Right ventricle myocardium superior (tissue), 1 donor: ENCODE measurements at places on chromosomes 3 and 15.
A peak's percentile ranks its signal among the peaks of the same experiment; 100 is the strongest.

GRCh38 chr3:77780278-77780996 is 740.5 kb downstream of the ROBO2 start:
- no peak for DNase-seq

DNA sequence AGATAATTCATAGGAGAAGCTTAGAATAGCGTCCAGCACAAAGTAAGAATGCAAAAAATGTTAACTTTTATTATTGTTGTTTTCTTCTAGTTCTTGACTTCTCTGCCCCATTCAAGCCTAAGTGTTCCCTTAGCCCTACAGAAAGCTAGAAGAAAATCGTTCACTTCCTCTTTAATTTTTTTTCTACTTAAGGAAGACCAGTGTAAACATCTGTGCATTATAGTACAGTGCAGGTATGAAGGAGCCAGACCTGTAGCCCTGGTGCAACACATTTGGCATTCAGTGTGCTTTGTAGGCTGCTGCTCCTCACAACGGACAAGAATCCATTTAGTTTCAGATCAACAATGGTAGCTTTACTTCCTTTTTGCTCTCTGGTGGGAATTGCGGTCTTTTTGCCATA is 127.8 kb upstream of the SLC7A14 start:
- DNase-seq: no peak

DNA sequence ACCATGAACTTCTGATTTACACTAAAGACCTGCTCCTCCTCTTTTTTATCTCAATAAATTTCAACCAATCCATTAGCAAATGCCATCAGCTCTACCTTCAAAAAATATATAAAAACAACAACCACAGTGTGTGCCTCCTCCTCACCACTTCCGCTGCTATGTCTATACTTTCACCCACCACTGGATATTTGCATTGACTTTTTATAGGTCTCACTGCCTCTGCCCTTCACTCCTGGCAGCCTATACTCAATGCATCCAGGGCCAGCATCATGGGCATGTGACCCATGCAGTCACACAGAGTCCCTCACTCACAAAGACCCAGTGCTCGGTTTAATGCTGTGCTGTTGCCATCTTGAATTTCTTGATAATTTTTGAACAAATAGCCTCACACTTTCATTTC is 53.5 kb upstream of the CCDC54 start:
- DNase-seq: no peak

DNA sequence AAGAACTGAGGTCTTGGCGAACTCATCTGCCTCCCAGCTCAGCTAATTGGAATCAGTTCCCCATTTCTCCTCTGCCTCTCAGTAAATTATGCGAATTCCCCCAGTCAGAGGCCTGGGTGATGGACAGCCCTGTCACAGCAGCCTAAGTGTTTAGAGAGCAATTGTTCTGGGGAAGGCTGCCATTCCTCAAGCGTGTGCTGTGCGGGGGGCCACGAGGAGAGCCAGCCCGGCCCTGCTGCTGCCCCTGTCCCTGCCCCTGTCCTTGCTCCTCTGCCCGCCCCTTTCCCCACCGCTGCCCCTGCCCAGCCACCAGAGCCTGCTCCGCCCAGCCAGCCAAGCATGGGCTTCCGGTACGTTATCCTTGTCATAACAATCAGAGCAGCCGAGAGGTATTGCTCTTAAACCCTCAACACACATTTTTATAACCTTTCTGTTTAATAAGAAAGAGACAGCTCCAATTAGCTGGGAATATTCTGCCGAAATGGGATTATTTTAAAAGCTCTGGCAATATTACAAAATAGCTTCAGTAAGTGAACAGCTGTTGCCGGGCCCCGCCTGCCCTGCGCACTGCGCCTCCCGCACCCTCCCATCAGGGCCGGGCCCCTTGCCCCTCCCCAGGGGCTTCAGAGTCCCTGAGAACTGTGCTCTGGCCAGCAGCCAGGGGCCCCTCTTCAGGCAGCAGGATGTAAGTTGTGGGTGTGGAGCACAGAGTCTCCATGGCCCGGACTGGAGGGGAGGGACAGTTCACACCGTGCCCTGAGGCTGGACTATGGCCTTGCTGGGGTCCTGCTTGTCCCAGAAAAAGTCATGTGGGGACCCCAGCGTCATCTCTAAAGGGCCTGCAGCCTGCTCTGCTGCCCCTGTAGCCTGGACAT is 12.4 kb upstream of the CACNA2D2 start:
- DNase-seq: peak; percentile 78

- DNase-seq: no peak
These were observed 139.6 kb upstream of the ADAMTS9 start for GRCh38 chr3:64827431-64827830.

- DNase-seq: no peak
These were observed 204.9 kb downstream of the STAG1 start for GRCh38 chr3:136547293-136547692.

DNA sequence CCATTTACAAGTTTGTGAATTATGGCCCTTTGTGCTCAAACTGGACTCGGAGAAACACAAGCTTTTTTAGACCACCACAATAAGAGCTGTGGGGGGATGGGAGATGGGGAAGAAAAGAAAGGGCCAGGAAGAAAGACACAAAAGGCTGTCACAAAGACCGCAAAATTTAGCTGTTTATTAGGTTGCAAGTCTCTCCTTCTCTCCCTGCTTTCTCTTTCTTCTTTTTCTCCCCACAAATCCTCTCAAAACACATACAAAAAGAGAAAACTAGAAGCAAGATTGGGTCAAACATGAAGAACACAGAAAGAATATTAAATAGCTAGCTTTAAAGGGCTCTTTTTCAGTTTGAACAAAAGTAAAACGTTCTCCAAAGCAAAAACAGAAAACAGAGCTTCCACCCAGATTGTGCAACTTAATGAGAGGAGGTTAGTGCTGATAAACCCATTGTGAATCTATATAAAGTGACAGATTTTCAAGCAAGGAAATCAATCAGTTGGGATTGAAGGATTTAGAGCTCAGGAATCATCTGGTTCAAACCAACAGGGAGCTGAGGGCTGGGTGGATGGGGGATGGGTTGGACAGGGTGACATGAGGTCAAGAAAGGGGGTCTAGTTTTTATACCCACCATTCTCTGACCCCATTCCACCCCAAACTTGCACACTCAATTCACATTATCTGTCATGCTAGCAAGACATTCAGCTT is 87.3 kb downstream of the DHX30 start:
- DNase-seq: no peak

DNA sequence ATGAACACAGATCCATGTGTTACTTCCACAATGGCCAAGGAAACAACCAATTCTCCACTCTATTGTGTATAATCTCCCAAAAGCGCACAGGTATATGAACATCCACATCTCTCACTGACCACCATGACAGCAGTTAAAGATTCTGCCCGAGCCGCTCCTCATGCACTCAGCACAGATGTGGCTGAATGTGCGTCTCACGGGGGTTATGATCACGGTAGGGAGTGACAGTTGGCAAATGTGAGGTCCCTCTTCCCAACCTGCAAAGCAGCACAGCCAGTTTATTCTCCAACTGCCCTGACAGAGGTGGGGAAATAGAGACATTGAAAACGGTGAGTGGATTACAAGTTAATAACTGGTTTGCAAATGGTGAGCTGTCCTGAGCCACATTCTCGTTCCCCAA is 17.6 kb downstream of the FOXP1 start:
- DNase-seq: no peak

DNA sequence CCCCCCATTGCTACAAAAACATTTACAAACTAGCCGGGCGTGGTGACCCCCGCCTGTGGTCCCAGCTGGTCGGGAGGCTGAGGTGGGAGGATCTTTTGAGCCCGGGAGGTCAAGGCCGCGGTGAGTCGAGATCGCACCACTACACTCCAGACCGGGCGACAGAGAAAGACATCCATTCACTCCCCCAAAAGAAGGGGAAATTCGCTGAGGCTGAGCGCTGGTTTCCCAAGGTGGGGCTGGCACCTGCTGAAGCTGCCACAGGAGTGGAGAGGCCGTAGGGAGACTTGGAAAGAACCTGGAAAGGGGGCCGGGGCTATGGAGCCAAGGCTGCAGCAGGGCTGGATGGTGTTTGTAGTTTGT is 732 bp upstream of the CRTC3 start:
- no peak for DNase-seq

DNA sequence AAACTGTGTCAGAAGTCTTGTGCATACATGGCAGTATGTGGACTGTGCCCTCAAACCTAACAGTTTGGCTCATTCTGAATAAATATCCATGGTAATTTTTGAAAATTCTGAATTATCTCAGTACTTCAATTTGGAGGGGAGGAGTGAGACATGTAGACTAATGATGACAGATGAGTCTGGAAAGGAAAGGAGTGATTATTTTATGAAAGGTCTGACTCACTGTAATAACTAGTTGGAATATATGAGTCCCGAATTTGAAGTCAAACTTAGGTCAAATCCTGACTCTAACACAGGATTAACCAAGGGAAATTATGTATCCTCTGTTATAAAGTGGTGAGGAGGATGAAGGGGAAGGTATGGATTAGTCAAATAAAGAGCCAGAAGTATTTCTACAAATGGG is 38.6 kb downstream of the SUCNR1 start:
- no peak for DNase-seq

GRCh38 chr3:167941234-167941995 is 154.3 kb downstream of the GOLIM4 start:
- peak; percentile 37 for DNase-seq

- no peak for DNase-seq
These were observed 145.6 kb upstream of the GMNC start for GRCh38 chr3:191008074-191008473.

DNA sequence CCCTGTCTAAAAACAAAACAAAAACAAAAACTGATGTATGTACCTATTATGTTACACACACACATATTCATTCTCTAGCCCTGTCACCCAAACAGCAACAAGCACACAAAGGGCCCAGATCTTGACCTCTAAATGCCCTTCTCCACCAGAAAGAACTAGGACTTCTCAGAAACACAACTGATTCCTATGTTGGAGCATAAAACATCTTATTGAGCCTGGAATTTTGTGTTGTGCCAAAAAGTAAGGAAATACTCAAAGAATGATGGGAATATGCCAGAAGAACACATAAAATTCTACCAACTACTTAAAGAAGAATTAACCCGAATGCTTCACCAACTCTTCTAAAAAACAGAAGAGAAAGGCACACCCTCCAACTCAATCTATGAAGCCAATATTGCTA is 66.7 kb upstream of the OCA2 start:
- DNase-seq: no peak

GRCh38 chr3:186152361-186152798 is 43.5 kb upstream of the ETV5 start:
- no peak for DNase-seq

DNA sequence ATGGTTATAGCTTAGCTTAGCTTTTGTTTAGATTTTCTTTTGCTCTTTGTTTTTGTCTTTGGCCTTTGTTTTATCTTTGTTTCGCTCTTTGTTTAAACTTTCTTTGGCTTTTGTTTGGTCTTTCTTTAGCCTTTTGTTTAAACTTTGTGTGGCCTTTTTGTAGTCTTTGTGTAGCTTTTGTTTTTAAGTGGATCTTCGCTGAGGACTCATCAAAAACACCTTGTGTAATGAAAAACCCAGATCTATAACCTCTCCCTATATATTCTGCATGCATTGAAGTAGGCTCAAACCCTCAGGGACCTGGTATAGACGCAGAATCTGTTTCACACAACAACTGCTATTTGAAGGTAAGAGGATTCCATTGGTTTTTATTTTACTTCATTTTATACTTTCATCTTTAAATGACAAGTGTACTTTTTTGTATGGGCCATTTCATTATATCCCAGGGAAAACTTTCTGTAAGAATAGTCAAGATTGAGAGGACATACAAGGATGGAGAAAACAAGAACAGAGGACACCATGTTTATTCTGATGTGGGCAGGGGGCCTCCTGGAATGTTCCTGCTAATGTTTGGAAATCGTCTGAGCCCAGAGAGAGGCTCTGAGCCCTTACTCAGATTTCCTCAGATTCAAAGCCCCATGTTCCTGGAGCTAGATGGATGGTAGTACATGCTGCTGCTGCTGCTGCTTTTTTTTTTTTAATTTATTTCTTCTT is at the start of gene MOBP:
MOBP (plus strand) TSS at position 287 of the 714 bp plus-strand sequence. CDS start 34,390 bp downstream, outside the sequence.
- no peak for DNase-seq

GRCh38 chr15:64232400-64232799 is 69.6 kb upstream of the PPIB start:
- DNase-seq: no peak

GRCh38 chr3:41239587-41239986 is 40.3 kb downstream of the CTNNB1 start:
- no peak for DNase-seq

- DNase-seq: no peak
These were observed 295.1 kb downstream of the CHST2 start for GRCh38 chr3:143414571-143415253.

DNA sequence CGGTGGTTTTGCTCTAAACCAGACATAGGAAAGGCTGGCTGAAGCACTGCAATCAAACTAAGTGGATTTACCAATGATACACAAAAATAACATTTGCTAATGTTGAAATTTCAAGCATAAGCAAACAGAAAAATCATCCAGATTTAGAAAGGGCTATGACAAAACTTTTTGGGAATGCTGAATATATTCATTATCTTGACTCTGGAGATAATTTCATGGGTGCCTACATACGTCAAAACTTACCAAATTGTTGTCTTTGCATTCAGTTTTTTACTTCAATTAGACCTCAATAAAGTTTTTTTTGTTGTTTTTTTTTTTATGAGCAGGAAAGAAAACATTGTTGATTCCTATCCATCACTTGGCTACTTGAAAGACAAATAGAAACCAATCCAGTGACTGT is 140.8 kb downstream of the NR2E3 start:
- DNase-seq: no peak

GRCh38 chr3:53155760-53156159 is 5.2 kb upstream of the PRKCD start:
- DNase-seq: no peak
